ENCODE measurements at places on chromosomes 16 and 17.

GRCh38 chr16:23908790-23909189 lies 73.0 kb downstream of the PRKCB start:
- DNase-seq: no peak

DNA sequence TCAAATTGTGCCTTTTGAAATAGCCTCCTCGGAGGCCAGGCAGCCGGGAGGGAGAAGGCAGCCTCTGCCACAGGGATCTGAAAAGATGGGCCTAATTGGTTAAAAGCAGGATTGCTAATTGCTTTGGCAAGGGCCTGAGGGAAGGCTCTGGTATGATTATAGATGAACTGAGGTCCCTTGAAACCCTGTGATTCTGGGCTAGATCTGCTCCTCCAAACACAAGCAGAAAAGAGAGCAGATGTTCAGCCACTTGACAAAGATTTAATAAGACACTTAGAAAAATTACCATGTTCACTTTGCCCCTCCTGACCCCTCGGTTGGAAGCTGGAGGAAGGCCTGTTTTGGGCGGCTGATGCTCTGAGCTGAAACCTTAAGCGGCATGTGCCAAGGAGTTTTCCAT lies 209.5 kb upstream of the MPHOSPH6 start:
- no peak for DNase-seq

DNA sequence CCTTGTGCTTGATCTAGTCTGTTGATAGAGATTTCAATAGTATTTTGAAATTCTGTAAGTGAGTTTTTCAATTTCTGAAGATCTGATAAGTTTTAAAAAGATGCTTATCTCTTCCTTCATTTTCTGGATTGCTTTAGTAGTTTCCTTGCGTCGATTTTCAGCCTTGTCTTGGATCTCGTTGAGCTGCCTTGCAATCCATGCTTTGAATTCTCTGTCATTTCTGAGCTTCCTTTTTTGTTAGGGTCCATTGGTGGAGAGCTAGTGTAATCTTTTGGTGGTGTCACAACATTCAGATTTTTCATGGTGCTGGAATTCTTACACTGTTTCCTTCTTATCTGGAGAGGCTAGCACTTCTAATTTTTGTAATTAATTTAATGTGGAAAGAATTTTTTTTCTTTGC lies 61.1 kb downstream of the SLFN11 start:
- DNase-seq: no peak

DNA sequence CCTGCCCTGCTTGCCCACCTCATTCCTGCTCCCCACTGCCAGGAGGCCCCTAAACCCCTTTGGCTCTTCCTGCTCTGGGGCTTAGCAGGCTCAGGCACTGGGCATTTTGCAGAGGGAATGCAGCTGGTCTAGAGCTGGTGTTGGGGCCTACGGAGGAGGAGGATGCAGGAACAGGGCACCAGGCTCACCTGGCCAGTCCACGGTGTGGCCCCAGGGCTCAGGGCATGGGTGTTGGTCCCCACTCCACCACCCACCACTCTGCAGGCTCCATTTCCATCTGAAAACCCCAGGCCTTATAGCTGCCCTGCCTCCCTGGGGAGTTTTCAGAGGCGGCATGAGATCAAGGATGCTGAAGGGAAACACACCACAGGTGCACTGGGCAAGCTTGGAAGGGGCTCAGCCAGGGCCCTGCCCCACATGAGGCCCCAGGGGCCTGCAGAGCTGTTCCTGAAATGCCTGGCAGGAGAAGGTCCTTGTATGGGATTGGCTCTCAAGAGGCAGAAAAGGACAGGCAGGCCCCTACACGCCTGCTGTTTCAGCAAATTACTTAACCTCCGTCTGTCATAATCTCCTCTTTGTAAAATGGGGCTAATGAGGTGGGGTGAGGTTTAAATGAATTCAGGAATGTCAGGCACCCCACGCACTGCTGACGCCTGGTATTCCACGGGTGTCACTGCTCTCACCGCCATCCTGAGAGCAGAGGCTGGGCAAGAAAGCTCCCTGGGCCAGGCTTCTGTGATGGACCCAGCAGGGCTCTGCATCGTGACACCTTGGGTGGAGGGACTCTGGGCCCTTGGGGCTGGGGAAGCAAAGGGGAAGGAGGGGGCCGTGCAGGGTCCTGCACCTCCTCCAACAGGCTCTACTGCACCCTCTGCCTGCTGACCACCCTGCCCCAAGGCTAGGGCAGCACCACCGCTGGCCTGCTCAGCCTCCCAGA lies 9.3 kb downstream of the SLC47A2 start:
- DNase-seq: no peak

DNA sequence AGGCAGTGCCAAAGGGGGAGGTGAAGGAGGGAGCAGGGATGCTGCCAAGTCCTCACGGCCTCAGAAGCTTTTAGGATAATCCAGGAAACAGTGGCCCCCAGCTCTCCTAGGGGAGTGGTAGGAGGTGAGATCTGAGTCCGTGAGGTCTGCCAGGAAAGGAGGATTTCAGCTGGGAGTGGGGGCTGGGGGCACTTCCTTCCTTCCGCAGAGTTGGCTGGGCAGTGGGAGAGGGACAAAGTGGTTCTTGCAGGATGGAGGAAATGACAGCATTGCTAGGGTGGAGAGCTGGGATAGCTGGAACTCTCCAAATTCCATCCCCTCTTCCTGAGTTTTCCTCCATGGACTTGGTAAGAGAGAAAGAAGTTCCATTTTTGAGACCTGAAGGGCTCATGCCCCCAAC lies 4.8 kb upstream of the SP6 start:
- no peak for DNase-seq

GRCh38 chr17:27915709-27916108 lies 22.5 kb upstream of the LYRM9 start:
- no peak for DNase-seq

DNA sequence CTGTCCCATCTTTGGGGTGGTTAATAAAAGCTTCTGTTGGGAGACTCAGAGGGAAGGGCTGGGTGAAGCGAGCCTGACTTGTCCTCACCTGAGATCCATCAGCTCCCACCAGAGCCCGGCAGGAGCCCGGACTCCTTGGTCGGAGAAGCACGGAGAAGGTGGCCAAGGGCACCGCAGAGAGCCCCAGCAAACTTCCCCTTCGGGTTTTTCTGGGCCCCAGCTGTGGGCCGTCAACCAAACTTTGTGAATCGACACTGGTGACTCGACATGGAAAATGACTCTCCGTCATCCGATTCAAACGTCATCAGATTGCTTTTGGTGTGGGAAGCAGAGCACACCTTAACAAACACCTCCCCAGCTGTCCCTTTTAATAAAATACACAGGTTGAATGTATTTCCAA lies 21.4 kb downstream of the ENPP7 start:
- no peak for DNase-seq

DNA sequence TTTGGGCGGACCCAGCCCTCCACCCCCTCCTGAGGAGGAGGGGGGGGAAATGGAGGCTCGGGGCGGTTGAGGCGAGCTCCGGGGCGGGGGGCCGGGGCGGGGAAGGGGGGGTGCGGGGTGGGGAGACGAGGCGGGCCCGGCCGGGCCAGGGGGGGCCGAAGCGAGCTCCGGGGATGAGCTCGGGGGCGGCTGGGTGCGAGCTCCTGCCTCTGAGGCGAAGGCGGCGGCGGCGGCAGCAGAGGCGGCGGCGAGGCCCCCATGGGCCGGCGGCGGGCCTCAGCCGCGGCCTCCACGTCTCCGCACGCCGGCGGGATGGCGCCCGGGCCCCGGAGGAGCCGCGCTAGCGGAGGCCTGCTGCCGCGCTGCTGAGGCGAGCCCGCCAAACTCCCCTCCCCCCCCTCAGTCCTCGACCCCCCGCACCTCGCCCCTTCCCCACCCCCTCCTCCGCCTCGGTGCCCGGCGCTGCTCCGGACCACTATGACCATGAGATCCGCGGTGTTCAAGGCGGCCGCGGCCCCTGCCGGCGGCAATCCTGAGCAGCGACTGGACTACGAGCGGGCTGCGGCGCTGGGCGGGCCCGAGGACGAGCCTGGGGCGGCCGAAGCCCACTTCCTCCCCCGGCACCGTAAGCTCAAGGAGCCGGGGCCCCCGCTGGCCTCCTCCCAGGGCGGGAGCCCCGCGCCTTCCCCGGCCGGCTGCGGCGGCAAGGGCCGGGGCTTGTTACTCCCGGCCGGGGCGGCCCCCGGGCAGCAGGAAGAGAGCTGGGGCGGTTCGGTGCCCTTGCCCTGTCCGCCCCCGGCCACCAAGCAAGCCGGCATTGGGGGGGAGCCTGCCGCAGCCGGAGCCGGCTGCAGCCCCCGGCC lies 596 bp downstream of the MSL1 start:
- no peak for DNase-seq
